ENCODE measurements at places on chromosomes 6 and 20. TPM values are rescaled to one million over a fixed set of nuclear protein-coding genes. Genes with fewer than 3 reads are reported as not detected.
A peak's percentile ranks its signal among the peaks of the same experiment; 100 is the strongest.

HIVEP1 gene
- 43.6 TPM for total RNA-seq

DNA sequence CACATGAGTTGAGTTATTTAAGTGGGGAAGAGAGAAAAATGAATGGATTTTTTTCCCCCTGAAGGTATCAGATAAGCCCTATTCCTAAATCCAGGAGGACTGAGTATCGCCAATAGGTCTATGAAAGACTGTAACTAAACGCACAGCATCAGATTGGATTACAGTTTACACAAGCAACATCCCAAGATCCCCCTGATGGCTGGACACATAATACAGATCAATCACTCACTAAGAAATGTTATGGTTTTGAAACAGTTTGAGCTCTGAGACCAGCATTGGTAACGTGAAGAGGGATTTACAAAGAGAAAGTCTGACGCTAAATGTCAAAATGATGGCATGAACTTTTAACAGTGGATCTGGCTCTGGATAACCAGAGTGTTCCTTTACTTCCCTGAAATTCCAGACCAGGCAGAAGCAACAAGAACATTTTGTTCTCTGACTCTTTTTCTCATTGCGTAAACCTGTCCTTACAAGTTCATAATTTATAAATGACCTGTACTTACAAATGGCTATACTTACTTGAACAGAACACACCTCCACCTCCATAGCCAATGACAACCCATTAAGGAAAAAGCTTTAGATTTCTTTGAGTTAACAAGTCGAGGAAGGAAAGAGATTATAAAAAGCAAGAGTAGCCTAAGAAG is 131.8 kb upstream of the BEND3 start:
- DNase-seq: no peak

- DNase-seq: no peak
Measured at GRCh38 chr20:11847827-11848226, 69.9 kb upstream of the BTBD3 start.

GRCh38 chr6:32212076-32212760 is 11.6 kb downstream of the NOTCH4 start:
- no peak for DNase-seq

SPEF1 gene
- not detected for total RNA-seq

GRCh38 chr6:137975188-137975940 is 108.3 kb downstream of the TNFAIP3 start:
- peak; percentile 64 for DNase-seq

GRCh38 chr6:110398778-110399177 is 16.6 kb downstream of the DDO start:
- no peak for DNase-seq

GRCh38 chr6:34973547-34974248 is 84.6 kb downstream of the ANKS1A start:
- DNase-seq: no peak

DNA sequence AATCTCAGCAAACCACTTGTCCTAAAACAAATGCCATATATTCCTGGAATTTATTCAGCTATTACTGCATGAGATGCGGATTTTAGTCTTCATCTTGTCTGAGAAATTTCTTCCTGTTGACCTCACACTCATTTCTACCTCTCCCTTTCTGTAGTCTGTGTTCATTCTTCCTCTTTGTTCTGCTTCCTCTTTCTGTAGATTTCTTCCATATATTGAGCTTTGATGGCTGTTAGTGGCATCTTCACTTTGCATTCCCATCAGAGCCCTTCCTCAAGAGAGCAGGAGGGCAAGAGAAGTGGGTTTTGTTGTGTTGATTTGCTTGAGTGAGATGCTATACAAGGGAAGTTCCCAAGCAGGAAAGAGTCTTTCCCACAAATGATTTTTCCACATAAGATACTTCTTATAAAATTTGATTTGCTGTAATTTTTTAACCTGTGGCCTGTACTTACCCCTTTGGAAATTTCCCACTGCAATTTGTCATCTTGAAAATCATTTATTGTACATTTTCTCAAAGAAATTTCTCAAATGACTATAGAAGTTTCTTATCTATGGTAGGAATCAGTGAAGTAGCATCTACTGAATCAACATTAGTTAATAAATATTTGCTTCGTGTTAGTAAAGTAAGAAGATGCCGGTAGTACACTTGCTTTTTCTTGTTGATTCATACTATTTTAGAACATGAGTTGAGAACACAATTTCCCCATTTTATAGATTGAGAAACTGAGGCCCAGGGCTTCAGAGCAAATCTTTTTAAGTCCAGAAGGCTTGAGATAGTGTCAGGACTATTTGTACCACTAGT is 43.8 kb downstream of the MAP3K4 start:
- no peak for DNase-seq

GRCh38 chr6:107413966-107414645 is 45.3 kb downstream of the PDSS2 start:
- DNase-seq: no peak

POU5F1 gene
- not detected for total RNA-seq

- no peak for DNase-seq
Measured at GRCh38 chr20:19974630-19975435, 42.3 kb upstream of the NAA20 start.

TRIM15 gene
- 0.79 TPM for total RNA-seq

DNA sequence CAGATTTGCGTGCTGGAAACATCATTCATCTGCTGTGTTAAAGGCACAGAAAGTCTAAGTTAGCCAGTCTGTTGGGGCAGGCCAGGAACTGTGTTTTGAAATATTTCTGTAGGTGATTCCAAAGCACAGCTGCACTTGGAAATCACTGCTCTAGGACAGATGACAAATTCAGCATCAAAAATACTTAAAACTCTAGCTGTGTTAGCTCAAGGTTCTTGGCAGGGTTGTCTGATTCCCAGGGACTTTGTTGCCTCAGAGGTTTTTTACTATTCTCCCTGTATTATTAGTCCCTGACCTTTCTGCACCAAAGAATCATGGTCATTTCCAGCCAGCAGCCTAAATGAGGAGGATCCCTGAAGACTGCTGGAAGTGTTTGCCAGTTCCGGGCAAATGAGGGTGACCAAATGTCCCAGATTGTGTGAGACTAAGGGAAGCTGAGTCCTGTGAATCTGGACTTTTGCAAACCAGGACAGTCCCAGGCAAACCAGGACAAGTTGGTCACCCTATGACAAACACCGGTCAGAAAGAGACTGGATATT is 84.3 kb upstream of the TMEM30A start:
- no peak for DNase-seq

All from activated naive CD4-positive, alpha-beta T cell treated with anti-CD3 and anti-CD28 coated beads for 36 hours (primary cell).